Mammary microvascular endothelial cell (primary cell): ENCODE measurements at places on chromosomes 11 and 22. TPM values are rescaled to one million over a fixed set of nuclear protein-coding genes. Genes with fewer than 3 reads are reported as not detected.

Gene TIGD3
- total RNA-seq, result 0.30 TPM in 1 of 2 replicates, not detected in the other

Gene FDX1
- 11.5 and 15.9 TPM in 2 replicates for total RNA-seq

Gene SCGB1A1
- total RNA-seq, result not detected in 2 replicates

Gene SCUBE1
- under 0.01 and 0.30 TPM in 2 replicates for total RNA-seq

Gene LRRC4C
- total RNA-seq, result not detected in 2 replicates

Gene NPAS4
- not detected in 2 replicates for total RNA-seq

Gene SPDYC
- total RNA-seq, result not detected in 2 replicates

Gene SAA4
- not detected in 2 replicates for total RNA-seq

Gene MPEG1
- not detected in 2 replicates for total RNA-seq

Gene MS4A6E
- total RNA-seq, result not detected in 2 replicates

Gene RASL10A
- 0.07 and 0.20 TPM in 2 replicates for total RNA-seq

Gene CLMP
- total RNA-seq, result 0.10 TPM in 1 of 2 replicates, not detected in the other

Gene FXYD2
- total RNA-seq, result 0.30 TPM in 1 of 2 replicates, not detected in the other

Gene POU2AF2
- total RNA-seq, result not detected in 2 replicates

Gene GLB1L3
- total RNA-seq, result not detected in 2 replicates

Gene PICK1
- total RNA-seq, result 12.8 and 17.2 TPM in 2 replicates

Gene THAP7
- total RNA-seq, result 19.5 and 29.8 TPM in 2 replicates

Gene PHOX2A
- total RNA-seq, result not detected in 2 replicates

Gene CHST1
- 2.9 and 3.9 TPM in 2 replicates for total RNA-seq

Gene LGALS12
- total RNA-seq, result not detected in 2 replicates

Gene PHLDA2
- total RNA-seq, result 51.2 and 66.8 TPM in 2 replicates

Gene NLRX1
- total RNA-seq, result 11.9 and 15.1 TPM in 2 replicates

Gene PANX2
- 0.39 and 0.87 TPM in 2 replicates for total RNA-seq

Gene SOX10
- total RNA-seq, result not detected in 2 replicates

Gene CNTF
- 0.27 and 0.34 TPM in 2 replicates for total RNA-seq

Gene KRTAP5-9
- total RNA-seq, result 0.20 TPM in 1 of 2 replicates, not detected in the other

Gene ZNF215
- 1.4 and 1.7 TPM in 2 replicates for total RNA-seq

Gene PARVG
- 0.13 and 0.44 TPM in 2 replicates for total RNA-seq

Gene GLYAT
- total RNA-seq, result not detected in 2 replicates

Gene ESAM
- total RNA-seq, result 311 and 317 TPM in 2 replicates

Gene RIMBP3C
- 0.05 TPM in 1 of 2 replicates, not detected in the other for total RNA-seq

Gene KCTD14
- 1.4 and 1.6 TPM in 2 replicates for total RNA-seq

Gene OR51A2
- total RNA-seq, result not detected in 2 replicates

Gene SOX6
- total RNA-seq, result under 0.01 and 1.1 TPM in 2 replicates

Gene PDE3B
- total RNA-seq, result 0.27 and 0.30 TPM in 2 replicates

Gene TSGA10IP
- total RNA-seq, result not detected in 2 replicates

Gene GGT1
- total RNA-seq, result 2.5 and 4.8 TPM in 2 replicates

Gene MMP13
- not detected in 2 replicates for total RNA-seq

Gene OR52E5
- not detected in 2 replicates for total RNA-seq

Gene GPHA2
- total RNA-seq, result not detected in 2 replicates

Gene MYOD1
- not detected in 2 replicates for total RNA-seq

Gene OR2AT4
- not detected in 2 replicates for total RNA-seq

Gene ARHGAP20
- total RNA-seq, result 0.53 and 0.59 TPM in 2 replicates

Gene OR10A2
- total RNA-seq, result not detected in 2 replicates

Gene TRIM64C
- total RNA-seq, result not detected in 2 replicates

Gene EMSY
- total RNA-seq, result 20.1 and 25.9 TPM in 2 replicates

Gene ELFN2
- total RNA-seq, result 0.30 and 0.40 TPM in 2 replicates

Gene PRDM11
- total RNA-seq, result 4.2 and 5.2 TPM in 2 replicates

Gene DGAT2
- 0.44 and 2.5 TPM in 2 replicates for total RNA-seq

Gene SUSD2
- under 0.01 and 0.15 TPM in 2 replicates for total RNA-seq

Gene TMEM45B
- total RNA-seq, result 0.07 and 0.74 TPM in 2 replicates

Gene MEI1
- total RNA-seq, result 0.54 and 2.2 TPM in 2 replicates

Gene OR51B5
- total RNA-seq, result not detected in 2 replicates

Gene OR10A6
- not detected in 2 replicates for total RNA-seq

Gene OR51I1
- total RNA-seq, result not detected in 2 replicates

Gene SMIM35
- not detected in 2 replicates for total RNA-seq

Gene YAP1
- total RNA-seq, result 7.5 and 10.3 TPM in 2 replicates

Gene NUP160
- total RNA-seq, result 15.1 and 15.9 TPM in 2 replicates

Gene ASCL3
- total RNA-seq, result not detected in 2 replicates

Gene UPB1
- total RNA-seq, result 0.10 TPM in 1 of 2 replicates, not detected in the other
